Hepatocyte (in vitro differentiated cells): ENCODE measurements at places on chromosomes 3 and 15.
A peak's percentile ranks its signal among the peaks of the same experiment; 100 is the strongest.

- no peak for DNase-seq
Measured at GRCh38 chr3:98581474-98581873, 11.9 kb downstream of the CPOX start.

DNA sequence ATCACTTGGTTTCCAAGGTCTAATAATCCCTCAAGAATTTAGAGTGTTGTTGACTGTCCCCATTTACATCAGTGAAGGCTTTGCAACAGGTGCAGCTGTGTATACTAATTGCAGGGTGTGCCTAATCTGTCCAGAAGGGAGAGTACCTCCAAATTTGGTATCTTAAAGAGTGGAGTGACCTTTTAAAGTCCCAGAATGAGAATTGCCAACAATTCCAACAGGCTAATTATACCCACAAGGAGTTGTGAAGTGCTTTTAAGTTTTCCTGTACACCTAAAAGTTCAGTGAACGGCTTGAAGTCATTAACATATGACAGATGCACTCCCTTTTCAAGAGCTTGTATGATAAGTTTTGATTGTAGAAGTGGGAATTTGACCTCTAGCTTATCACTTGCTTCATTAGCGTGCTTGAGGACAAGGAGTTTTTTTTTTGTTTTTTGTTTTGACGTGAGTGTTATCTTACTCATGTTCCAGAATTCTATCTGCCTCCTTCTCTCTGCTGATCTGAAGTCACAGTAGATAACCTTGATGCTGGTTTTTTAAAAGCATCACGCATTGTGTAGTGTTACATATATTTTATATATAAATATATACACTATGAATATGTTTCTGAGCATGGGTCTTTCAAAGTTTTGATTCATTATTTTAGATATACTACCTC is 26.3 kb downstream of the CDIN1 start:
- DNase-seq, result no peak

DNA sequence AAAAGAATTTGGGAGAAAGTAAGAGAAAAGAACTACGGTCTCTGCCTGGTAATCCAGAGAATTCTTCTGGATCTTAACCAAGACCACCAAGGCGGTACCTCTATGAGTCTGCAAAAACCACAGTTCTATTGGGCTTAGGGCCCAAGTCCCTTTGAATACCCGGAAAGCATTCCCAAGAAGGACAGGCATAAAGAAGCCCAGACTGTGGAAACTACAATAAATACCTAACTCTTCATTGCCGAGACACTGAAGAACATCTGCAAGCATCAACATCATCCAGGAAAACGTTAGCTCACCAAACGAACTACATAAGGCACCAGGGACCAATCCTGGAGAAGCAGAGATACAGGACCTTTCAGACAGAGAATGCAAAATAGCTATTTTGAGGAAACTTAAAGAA is 162.3 kb upstream of the TMC3 start:
- DNase-seq, result no peak

DNA sequence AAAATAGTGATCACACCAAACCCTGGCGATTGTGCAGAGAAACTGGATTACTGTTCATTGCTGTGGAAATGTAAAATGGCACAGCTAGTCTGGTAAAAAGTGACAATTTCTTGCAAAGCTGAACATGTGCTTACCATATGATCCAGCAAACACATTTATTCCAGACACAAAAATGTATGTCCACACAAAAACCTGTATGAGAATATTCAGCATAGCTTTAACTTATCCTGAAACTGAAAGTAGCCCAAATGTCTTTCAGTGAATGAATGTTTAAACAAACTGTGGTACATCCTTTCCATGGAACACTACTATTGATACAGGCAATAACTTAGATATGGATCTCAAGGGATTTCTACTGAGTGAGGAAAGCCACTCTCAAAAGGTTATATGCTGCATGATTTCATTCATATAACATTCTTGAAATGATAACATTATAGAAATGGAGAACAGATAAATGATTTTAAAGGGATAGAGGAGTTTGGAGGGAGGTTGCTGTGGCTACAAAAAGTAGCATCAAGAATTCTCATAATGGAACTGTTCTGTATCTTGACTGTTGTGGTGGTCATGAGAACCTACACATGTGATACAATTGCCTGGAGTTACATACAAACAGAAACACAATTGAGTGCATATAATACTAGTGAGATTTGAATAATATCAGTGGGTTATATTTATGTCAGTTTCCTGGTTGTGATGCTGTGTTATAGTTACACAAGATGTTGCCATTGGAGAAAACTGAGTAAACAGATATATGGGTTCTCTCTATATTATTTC is 70.7 kb upstream of the DPH6 start:
- no peak for DNase-seq

DNA sequence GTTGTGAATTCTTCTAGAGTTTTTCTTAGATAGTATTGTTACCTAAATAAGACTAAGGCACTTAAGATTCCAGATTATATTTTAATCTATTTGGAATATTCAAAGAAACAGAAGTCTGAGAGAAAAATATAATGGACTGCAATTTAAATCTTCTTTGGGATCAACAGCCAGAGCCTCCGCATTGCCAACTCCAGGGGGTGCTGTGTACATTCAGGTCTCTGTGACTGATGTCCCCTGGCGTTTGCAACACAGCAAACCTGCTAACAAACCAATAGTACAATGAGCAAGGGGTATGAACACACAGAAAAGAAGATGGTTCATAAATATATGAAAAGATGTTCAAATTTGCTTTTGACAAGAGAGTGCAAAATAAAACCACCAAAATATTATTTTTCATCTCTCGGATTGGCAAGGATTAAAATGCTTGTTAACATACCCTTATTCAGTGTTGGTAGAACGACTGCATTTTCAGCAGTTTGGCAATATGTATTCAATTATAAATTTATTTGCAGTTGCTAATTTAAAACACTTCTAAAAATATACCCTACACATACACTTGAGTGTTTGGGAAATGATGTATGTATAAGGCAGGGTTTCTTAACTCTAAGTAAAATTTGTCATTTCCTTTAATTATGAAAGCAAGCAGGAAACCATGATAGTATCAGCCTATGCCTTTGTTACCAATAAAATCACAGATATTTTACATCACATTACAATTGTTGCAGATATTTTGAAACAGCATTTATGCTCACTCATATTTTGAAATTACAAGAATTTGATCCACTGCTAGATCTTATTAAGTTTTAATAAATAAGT is 16.1 kb upstream of the TM4SF1 start:
- DNase-seq, result peak; percentile 86

DNA sequence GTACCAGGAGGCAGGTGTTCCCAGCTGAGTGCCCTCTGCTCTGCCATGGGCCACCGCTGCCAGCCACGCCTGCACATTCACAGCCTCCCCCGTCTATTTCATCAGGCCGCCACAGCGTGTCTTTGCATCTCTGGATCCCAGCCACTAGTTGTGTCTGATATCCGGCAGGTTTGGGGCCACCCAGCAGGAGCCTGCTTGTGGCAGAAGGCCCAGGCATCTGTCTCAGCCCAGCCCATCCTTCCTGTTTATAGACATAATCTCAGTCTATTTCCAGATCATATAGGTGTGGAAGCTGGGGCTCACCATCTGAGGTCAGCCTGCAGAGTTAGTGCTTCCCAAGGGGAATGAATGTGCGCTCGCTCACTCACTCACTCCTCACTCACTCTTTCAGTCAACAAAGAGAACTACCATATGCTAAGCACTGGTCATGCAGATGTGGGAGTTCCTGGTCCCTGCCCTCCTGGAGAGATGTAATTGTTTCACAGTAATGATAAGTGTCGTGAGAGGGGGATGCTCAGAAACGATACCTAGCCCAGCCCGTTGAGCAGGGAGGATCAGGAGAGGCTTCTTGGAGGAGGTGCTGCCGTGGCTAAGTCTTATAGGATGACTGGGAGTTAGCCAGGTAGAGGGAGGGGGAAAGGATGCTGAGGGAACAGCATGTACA is 60.6 kb downstream of the FGD5 start:
- peak; percentile 30 for DNase-seq

DNA sequence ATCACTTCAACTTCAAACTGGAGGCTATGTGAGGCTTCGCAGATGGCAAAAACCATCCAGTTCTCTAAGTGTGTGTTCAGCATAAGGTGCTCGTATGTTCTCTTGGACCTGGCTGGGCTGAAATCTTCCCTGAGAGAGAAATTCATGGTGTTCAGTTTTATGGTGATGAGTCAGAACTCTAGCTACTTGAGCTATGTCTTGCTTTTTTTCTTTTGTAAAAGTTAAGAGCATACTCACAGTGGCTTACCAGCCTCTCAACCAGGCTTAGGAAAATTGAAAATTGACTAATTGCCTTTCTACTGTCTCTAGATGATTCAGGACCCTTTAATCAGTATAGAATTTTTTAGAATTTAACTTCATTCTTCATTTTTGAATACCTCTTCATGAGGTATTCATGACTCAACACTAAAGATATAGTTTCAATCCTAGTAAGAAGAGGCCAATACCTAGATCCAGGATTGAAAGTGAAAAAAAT is 617.5 kb downstream of the TBL1XR1 start:
- peak; percentile 12 for DNase-seq

DNA sequence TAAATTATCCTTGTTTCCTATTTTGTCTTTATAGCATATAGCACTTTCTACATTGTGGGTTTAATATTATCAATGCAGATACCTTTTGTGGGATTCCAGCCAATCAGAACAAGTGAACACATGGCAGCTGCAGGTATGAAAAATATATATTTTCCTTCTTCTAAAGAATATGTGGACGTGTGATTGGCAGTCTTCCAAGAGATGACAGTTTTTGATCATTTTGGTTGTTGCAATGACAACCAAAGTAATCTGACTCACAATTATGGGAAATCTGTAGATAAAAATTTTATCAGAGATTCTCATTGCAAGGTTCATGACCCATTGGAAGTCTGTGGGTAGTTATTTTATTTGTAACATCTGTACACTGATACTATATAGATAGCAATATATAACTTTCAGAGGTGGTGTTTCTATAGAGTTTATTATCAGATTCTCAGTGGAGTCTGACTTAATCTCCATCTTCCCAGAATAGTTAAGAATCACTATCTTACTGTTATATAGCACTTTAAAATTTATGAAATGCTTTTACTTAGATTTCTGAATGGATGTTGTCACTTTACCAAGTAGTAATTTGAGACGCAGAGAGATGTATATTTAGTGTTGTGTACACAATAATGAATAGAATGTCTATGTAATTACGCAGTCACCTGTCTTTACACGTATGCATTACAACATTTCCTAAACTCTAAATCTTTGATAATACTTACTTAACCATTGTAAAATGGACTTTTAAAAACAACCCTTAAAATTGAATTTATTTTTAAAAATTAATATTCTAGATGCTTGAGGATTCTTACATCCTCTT is 82.5 kb downstream of the STT3B start:
- no peak for DNase-seq

- DNase-seq, result no peak
Measured at GRCh38 chr3:71277341-71277740, 306.2 kb downstream of the FOXP1 start.

DNA sequence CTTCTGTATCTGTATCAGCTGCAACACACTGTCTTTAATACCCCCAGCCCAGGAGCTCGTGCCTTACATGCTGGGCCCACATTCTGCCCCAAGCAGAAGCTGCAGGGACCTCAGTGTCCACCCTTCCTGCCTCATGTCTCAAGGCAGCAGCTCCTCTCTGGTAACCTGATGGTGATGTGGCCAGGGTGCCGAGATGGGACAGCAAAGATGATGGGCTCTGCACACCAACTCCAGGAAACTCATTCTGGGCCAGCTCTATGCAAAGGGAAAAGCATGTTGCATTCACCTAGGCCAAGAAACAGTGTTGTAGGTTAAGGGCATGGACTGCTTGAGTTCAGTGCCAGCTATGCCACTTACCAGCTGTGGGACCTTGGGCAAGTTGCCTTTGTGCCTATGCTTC is 79.5 kb upstream of the PRR23C start:
- DNase-seq, result no peak

DNA sequence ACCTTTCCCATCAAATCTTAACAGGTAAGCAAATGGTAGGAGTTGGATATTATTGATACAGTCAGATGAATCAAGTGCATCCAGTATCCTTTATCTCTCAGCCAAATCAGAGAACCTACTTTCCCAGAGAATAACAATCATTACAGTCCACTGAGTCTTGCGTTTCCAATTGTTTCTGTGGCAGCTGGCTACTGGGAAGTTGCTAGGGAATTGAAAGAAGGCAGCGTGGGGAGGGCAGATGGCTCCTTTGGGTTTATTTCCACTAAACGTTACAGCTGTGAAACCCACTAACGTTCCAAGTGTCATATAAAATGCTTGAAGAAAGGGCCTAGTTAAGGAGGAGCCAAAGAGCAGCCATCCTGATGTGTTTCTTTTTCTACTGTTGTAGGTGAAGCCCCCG is 78.4 kb downstream of the WDR72 start:
- no peak for DNase-seq

DNA sequence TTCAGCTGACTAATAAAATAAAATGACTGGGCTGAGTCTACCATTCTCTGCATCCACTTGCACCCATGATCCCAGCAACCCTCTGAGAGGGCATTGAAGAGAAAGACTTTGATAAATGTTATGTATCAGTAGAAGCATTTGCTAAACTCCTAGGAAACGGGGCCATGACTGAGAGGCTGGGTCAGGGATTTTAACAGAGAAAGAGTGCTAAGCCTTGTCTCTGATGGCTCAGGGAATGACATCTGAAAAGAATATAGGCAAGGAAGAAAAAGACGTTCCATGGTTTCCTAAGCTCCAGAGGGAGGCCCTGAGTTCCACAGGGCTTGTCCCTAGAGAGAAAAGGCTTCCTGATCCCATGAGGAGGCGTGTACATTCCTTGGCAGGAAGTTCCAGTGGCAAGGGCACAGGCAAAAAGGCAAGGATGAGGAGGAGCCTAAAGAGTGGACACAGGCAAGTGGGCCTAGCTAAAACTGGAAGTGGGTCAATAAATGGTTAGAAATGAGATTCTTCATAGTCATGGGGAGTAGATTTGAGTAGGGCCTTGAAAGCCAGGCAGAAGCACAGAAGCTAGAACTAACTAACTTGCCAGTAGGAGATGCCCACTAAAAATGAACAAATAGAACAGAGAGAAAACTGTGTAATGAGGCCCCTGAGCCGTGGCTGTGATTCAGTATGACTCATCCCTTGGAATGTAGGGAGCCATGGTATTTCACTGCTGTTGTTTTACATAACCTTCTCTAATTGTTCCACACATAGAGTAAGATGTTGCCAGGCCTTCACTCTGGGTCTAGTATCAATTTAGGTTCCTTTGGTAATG is 44.9 kb upstream of the MANF start:
- peak; percentile 75 for DNase-seq

DNA sequence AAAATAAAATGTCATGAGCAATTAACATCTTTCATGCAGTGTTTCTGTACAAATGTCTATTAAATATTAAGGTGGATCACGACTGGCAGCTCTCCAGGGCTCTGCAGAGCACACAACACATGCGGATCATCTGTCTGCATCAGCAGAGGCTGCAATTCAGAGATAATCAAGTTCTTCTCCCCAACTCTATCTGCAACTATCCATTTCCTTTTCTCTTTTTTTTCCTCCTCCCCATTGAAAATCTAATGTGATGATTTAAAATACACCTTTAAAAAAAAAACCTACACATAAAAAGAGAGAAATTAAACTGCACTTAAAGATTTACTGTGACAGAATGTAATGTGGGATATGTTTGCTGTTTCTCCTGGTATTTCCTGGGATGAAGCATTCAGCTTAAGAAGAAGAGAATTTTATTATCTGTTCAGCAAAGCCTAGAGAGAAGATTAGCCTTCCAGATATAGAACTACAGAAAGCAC is 352.6 kb upstream of the CCDC54 start:
- no peak for DNase-seq
